ENCODE measurements at places on chromosomes 2 and 18. TPM values are rescaled to one million over a fixed set of nuclear protein-coding genes. Genes with fewer than 3 reads are reported as not detected.
A peak's percentile ranks its signal among the peaks of the same experiment; 100 is the strongest.

ACTG2 gene
- polyA plus RNA-seq, result 143 TPM

STK25 gene
- 120 TPM for polyA plus RNA-seq

RAB27B gene
- 10.5 TPM for polyA plus RNA-seq

DNA sequence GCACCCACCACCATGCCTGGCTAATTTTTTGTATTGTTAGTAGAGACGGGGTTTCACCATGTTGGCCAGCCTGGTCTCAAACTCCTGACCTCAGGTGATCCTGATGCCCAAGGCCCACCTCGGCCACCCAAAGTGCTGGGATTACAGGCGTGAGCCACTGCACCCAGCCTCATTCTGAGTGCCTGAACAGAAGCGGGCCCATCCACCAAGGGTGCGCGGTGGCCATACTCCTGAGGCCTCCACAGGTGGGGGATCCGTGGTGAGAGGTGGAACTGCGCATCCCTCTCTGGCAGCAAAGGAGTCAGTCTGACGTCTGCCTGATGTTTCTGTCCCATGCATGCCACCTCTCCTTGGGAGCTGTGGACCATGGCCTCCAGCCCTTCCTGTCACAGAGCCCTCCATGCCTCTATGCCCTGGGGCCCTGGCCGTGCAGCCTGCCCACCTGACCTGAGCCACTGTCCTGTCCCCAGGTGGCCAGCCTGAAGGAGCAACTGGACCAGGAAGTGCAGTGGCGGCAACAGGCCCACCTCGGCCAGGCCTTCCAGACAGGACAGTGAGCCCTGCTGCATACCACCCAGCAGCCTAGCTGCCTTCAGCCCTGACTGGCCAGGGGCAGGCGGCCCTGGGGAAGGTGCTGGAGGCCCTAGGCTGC lies 7.6 kb upstream of the SNED1 start:
- no peaks in the 10 kb centered on the region for H3K36me3 ChIP-seq
- peak overlapping the region; percentile 47 for H3K27ac ChIP-seq
- peak; percentile 24 for DNase-seq
- no peak overlapping the region for H3K4me3 ChIP-seq

- H3K27me3 ChIP-seq, result no peaks in the 10 kb centered on the region
- no peak overlapping the region for H3K4me3 ChIP-seq
- peaks cover 81% of the 10 kb centered on the region for H3K4me1 ChIP-seq
- no peaks in the 10 kb centered on the region for H3K36me3 ChIP-seq
- no peak for DNase-seq
These were observed 3.7 kb downstream of the MYL12B start for GRCh38 chr18:3265564-3266033.

DNA sequence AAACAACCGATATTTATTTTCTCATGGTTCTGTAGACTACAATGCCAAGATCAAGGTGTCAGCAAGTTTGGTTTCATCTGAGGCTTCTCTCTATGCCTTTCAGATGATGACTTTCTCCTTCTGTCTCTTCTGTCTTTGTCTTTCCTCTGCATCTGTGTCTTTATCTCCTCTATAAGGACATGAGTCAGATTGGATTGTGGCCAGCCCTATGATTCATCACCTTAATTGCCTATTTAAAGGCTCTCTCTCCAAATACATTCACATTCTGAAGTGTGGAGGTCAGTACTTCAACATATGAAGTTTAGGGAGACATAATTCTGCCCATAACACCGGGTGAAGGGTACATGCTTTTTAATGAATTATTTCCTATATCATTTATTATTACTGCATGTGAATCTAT lies 71.2 kb upstream of the CNTNAP5 start:
- no peak for DNase-seq
- H3K27me3 ChIP-seq, result no peaks in the 10 kb centered on the region
- H3K27ac ChIP-seq, result no peak overlapping the region
- H3K4me3 ChIP-seq, result no peak overlapping the region
- no peaks in the 10 kb centered on the region for H3K4me1 ChIP-seq

HOXD4 gene
- 0.25 TPM for polyA plus RNA-seq

PPP1CB gene
- polyA plus RNA-seq, result 117 TPM

- no peak overlapping the region for H3K27ac ChIP-seq
- peaks cover 7% of the 10 kb centered on the region for H3K36me3 ChIP-seq
- no peak overlapping the region for H3K4me3 ChIP-seq
- DNase-seq, result no peak
- no peaks in the 10 kb centered on the region for H3K27me3 ChIP-seq
- peaks cover 17% of the 10 kb centered on the region for H3K4me1 ChIP-seq
These were observed 147.1 kb downstream of the THADA start for GRCh38 chr2:43448822-43449110.

DNA sequence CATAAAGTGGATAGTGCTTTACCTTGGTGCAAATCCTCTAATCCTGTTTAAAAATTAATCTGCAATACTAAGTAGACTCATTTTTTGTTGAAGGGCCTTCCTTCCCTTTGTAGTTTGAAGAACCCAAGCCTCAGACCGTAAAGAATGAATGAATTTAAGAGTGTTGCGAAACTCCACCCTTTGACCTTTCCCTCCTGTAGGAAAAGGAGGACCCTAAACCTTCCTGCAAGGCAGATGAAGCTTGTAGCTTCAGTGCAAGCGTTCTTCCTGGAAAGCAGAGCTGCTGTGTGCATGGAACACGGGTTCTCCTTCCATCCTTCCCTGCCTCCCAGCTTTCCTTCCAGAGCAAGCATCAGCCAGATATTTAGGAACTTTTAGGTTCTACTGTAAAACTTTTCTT lies 1.7 kb downstream of the IMPA2 start:
- H3K36me3 ChIP-seq, result no peaks in the 10 kb centered on the region
- no peak for DNase-seq
- H3K27ac ChIP-seq, result peak overlapping the region; percentile 91
- peaks cover 55% of the 10 kb centered on the region for H3K4me1 ChIP-seq
- H3K27me3 ChIP-seq, result no peaks in the 10 kb centered on the region

IL18RAP gene
- 1.7 TPM for polyA plus RNA-seq

- H3K27ac ChIP-seq, result no peak overlapping the region
- H3K36me3 ChIP-seq, result no peaks in the 10 kb centered on the region
- H3K4me3 ChIP-seq, result no peak overlapping the region
- no peaks in the 10 kb centered on the region for H3K27me3 ChIP-seq
- no peaks in the 10 kb centered on the region for H3K4me1 ChIP-seq
These were observed 96.1 kb upstream of the ODC1 start for GRCh38 chr2:10544252-10544651.

DNA sequence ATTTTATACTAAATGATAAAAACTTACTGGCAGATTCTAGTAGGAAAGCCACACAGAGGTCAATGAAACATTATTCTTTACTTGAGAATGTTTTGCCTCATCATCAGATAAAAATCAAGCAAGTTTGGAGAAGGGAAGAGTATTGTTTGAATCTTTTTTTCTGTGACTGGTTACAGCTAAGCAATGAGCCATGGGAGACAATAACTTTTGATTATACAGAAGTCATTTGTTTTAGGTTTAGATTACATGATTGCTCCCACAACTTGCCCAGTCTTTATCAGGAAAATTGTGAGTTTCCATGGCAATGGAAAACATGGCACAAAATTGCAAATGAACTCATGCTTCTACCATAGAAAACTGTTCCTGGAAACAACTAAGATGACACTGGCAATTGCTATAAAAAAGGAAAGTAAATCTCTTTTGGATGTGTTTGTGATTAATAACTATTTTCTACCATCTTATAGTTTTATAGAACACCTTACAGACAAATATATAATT lies 476.8 kb downstream of the MBD2 start:
- no peak for DNase-seq
- H3K27me3 ChIP-seq, result no peaks in the 10 kb centered on the region

- no peak for DNase-seq
- H3K27ac ChIP-seq, result no peak overlapping the region
- H3K36me3 ChIP-seq, result no peaks in the 10 kb centered on the region
- no peak overlapping the region for H3K4me3 ChIP-seq
- H3K4me1 ChIP-seq, result no peaks in the 10 kb centered on the region
- H3K27me3 ChIP-seq, result no peaks in the 10 kb centered on the region
These were observed 147.2 kb downstream of the TMEFF2 start for GRCh38 chr2:192047315-192048107.

DNA sequence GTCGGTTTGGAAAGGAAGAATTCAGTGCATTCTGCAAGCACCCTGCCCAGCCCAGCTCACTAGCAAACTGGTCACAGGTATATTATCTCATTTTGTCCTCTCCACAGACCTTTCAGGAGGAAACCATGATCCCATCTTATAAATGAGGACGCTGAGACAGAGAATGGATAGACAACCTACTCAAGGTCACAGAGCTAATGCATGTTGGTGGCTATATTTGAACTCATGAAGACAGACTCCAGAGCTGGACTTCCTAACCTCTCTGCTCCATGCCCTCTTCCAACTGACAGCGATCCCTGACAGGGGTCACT lies 29.5 kb downstream of the SERPINB5 start:
- no peaks in the 10 kb centered on the region for H3K4me1 ChIP-seq
- DNase-seq, result no peak
- H3K27ac ChIP-seq, result no peak overlapping the region
- H3K36me3 ChIP-seq, result no peaks in the 10 kb centered on the region

NPHP1 gene
- polyA plus RNA-seq, result 3.9 TPM

DNA sequence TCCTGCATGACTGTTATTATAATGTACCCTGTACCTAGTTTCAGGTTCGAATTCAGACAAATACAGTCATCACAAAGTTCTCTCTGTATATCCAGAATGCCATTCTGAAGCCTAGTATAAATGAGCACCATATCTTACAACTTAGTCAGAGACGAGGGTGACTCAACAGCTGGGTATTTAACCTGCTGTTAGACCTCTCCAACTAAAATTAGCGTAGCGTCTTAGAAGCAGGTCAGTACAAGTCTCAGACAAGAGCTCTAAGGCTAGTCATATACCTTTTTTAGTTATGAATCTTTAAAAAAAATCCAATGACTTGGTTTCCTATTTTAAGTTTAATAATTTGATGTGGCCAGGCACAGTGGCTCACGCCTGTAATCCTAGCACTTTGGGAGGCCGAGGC lies 74.1 kb downstream of the CABYR start:
- peaks cover 19% of the 10 kb centered on the region for H3K4me1 ChIP-seq
- no peaks in the 10 kb centered on the region for H3K27me3 ChIP-seq
- no peak for DNase-seq
- H3K27ac ChIP-seq, result no peak overlapping the region
- H3K36me3 ChIP-seq, result no peaks in the 10 kb centered on the region

IL18R1 gene
- 1.5 TPM for polyA plus RNA-seq

COLEC11 gene
- 9.9 TPM for polyA plus RNA-seq

Measured in stomach (tissue), 19 donors.